ENCODE measurements at places on chromosomes 3 and 15. TPM values are rescaled to one million over a fixed set of nuclear protein-coding genes. Genes with fewer than 3 reads are reported as not detected.

Gene PPIB
- 156 TPM for total RNA-seq

- peak; percentile 24 for DNase-seq
These were observed 73.0 kb downstream of the OXNAD1 start for GRCh38 chr3:16337856-16338540.

DNA sequence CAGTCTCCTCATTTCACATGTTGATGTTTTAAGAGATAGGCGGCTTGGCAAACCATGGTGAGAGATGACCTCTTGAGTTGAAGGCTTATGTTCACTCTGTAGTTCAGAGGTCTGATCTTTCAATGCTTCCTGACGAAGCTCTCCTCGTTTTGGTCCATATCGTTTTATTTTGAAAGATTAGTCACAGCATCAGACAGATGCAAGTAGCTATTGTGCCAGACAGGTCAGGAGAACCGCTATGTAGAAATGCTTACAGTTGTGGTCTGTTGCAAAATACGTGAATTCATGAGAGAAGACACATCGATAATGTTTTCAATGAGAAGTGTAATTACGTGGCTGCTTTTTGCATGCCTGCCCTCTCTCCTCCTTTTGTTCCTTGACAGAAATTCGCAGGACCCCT is 47.5 kb downstream of the CHL1 start:
- no peak for DNase-seq

DNA sequence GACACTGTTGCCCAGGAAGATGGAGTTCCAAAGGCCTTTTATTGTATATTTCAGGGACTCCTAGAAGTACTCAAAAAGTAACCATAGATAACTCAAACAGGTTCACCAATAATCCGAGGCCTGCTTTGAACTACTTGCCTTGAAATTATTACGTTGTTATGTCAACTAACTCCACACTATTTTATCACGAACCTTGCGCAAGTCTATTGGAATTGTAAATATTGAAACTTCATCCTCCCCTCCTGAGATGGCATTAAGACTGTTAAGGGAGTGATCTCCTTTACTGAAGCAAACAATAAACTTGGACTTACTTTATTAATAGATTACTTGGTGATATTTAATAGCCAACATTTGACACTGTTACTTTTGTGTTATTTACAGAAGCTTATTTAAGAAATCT is 199.6 kb upstream of the GADL1 start:
- DNase-seq, result no peak

DNA sequence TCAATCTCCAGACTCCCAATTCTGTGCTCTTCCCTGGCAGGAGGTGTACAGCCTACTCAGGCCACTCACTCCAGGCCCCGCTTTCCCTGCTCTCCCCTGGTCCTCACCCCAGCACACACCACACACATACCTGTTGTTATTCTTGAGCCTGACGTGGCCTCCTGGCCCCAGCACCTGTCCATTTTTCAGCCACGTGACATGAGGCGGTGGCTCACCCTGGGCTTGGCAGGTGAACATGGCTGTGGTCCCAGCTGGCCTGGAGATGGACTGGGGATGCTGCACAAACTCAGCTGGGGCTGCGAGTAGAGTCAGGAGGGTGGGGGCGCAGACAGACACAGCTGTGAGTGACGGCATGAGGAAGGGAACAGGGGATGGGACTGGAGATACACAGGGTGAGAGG is 27.3 kb downstream of the RNU5B-1 start:
- no peak for DNase-seq

Gene GPR62
- not detected for total RNA-seq

DNA sequence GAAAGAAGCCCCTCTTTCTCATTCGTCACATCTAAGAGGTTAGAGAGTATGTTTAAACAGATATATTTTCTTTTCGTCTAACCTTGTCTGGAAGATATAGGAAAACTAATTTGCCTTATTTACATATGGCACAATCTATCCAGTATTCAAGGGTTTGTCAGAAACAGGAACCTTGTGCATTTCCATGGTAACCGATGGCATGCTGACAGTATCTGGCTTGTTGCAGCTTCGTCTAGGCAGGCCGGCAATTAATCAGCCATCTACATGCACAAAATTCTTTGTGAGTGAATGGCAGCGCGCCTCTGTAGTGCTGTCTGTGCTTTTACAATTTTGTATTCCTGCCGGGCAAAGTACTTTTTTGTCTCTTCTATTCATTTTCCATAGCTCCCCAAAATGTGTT is 294.0 kb upstream of the SOX2 start:
- no peak for DNase-seq
